Activated CD4-positive, alpha-beta T cell treated with anti-CD3 and anti-CD28 coated beads, Interleukin-2, amount 10 ng/mL, durations not matched to agents 7 days and 5 days (primary cell): ENCODE measurements at places on chromosomes 12 and 14.

DNA sequence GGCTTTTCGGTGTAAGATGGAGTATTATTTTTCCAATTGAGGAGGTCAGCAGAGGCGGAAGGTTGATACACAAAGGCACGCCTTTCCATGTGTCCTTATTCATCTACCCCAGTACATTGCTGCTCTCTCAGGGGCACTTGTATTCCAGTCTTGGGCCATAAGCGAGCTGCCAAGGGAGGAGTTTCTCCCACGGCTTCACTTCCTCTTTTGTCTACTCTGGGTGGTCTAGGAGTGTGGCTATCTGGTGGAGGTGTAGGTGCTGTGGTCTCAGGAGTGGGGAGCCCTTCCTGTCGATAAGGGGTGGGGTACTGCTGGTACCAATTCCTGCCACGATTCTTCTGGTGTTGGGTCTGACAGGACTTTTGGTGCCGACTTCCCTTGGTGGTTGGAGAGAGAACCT is 73.4 kb downstream of the GAS2L3 start:
- no peak for DNase-seq

DNA sequence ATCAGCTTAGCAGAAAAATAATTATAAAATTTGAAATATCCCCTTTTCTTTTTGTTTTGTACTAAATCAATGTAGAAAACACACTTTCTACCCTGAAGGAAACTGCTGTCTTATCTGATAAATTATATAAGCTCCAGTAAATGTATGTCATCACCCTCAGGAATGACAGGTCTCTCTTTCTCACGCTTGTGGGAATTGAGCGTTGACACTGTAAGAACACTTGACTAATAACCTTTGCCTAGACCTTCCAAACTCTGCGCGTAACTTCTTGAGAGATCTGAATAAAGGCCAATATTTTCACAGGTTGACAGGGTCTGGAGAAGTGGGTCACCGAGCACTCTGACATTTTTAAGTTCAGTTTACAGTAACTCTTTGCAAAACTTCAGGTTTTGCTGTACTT is 138.5 kb downstream of the BCAT1 start:
- DNase-seq = no peak

GRCh38 chr14:57833323-57833722 is 32.6 kb downstream of the SLC35F4 start:
- no peak for DNase-seq

- DNase-seq = no peak
Observed at GRCh38 chr14:94924189-94924588, 154.3 kb upstream of the GSC start.

DNA sequence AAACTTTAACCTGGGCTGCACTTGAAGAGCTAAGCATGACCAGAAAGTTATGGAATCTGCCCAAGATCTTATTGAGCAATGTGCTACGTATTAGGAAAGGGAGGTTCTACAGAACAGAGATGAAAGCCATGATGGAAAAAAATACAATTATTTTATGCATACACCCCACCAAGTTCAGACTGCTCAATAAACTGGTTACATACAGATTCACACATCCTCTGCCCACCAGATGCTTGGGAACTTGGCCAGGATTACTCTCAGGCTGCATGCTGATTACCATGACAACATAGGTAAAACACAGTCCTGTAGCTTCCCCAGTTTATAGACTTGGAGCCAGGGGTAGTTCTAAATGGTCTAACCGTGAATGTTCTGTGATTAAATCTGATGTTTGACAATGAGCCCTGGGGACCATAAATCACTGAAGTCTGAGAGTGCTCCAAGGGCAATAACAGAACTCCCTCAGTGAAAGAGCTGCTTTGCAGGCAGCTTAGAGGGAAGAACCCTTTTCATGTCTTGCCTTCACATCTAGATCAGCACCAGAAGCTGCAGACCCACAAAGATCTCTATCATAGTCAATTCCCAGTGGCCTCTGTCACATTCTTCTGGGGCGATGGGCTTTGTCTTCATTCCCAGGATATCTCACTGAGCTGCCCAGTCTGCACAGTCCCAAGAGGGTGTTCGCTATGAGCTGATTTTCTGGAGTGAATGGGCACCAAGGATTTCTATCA is 232.2 kb downstream of the EMP1 start:
- no peak for DNase-seq

DNA sequence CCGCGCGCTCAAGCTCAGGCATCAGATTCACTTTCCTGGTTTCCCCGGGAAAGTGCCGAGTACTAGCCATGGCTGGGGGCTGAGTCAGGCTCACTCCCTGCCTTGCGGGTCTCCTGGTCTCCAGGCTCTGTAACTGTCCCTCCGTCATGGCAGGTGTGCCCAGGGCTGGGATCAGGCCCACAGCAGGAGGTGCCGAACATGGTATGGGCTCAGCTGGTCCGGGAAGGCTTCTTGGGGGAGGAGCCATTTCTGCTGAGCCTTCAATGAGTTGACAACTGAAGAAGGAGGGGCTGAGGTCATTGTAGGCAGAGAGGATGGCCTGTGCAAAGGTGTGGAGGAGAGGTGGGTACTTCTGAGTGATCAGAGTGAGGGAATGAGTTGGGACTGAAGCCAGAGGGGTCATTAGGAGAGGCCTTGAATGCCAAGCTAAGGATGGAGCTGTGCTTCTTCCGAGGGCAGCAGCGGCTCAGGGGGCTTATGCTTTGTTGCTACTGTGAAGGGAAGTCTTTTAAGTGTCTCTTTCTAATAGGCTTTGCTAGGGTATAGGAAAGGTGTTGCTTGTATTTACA is 769 bp downstream of the EXOC3L4 start:
- no peak for DNase-seq

DNA sequence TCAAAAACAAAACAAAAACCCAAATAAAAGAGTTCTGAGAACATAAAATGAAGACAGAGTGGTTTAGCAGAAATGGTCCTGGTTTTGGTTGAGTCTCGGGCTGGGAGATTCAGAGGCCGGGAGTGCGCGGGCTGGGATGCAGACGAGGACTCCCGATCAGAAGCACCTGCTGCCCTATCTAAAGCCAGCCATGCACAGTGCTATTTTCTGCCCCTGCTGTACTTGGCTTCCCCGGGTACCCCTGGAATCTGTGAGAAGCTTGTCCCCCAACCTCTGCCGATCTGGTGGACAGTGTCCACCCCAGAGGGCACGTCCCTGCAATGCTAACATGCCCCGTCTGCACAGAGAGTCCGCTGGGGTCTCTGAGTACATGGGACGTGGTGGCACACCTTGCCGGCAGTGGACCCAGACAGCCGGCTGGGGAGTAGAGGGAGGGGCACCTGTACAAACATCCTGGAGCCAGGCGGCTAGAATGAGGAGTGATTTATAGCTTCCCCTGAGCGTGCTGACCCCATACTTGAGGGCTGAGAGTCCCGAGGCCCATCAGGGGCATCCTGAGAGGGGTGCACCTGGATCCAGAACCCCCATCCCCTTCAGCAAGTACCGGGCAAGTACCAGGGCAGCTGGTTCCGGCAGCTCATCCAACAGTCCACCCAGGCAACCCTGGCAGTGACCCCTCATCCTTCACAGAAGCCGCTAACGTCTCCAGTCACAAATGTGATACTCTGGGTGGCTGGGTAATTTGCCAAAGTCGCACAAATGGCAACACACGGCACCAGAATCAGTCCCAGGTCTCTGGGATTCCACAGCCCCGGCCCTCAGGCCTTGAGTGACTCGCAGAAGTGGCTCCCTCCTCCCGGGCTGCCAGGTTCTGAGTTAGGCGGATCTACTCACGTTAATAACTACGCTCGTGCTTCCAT is 37.1 kb downstream of the CHGA start:
- DNase-seq = no peak

GRCh38 chr14:57389646-57390036 is 745 bp upstream of the NAA30 start:
- no peak for DNase-seq

- no peak for DNase-seq
Observed at GRCh38 chr12:130976171-130976720, 22.5 kb downstream of the ADGRD1 start.

DNA sequence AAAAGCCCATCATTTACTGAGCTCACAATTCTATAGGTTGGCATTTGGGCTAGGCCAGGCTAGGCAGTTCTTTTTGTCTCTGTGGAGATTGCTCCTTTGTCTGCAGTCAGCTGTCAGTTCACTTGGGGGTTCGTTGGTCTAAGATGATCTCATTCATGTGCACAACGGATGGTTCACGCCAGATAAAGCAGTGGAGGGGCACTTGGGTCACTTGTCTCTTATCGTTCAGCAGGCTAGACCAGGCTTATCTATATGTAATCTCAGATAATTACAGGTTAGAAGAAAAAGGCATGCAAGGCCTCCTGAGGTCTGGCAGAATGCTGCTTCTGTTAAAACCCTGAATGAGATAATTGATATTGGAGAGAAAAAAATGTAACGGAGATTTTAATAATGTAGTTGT is 119.0 kb upstream of the ATP2B1 start:
- no peak for DNase-seq

GRCh38 chr12:92740411-92740810 is 37.6 kb downstream of the PLEKHG7 start:
- no peak for DNase-seq

GRCh38 chr14:24238123-24238522 is 4.3 kb downstream of the TINF2 start:
- DNase-seq = no peak

- no peak for DNase-seq
Observed at GRCh38 chr12:79115743-79116142, 251.2 kb downstream of the SYT1 start.

DNA sequence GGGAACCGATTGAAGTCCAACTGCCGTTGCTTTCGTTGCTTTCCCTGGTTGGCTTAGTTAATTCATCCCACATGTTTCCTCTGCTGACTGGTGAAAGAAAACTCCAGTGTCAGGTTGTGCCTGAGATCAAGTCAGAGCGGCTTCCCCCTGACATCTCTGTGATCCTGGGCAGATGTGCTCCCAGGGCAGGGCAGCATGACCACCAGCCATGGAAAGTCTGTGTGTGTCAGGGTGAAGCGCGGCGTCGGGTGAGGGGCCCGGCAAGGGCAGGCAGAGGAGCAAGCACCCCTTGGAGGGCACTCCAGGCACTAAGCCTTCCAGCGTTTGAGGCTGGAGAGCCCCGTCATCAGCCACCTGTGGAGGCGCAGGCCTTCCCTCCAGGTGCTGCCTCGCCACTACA is 54.5 kb upstream of the IGF1 start:
- DNase-seq = no peak

GRCh38 chr14:102819747-102820330 is 42.6 kb downstream of the TRAF3 start:
- no peak for DNase-seq

DNA sequence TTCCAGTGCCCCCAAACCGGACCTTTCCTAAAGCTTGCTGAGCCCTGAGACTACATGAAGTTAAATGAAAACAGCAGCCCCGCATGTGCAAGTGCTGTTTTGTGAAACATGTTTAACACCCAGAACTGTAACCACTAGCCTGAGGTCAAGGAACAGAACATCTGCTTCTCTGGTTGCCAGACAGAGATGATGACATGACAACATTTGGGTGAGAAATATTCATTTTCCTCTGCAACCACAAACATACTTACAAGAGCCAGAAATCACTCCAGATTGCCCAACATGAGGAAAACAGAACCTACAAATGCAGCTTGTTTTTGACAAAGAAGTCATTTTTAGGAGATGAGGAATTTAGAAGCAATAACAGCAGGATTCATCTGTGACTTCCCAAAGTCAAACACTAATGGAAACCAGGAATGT is 110.4 kb downstream of the BCAT1 start:
- peak; percentile 13 for DNase-seq

GRCh38 chr12:132169376-132169775 is 25.1 kb downstream of the NOC4L start:
- DNase-seq = no peak

- peak; percentile 40 for DNase-seq
Observed at GRCh38 chr12:10562306-10562933, 51.0 kb downstream of the MAGOHB start.

GRCh38 chr14:104927432-104927816 is 2.7 kb downstream of the PLD4 start:
- no peak for DNase-seq

- DNase-seq = no peak
Observed at GRCh38 chr12:103851127-103851526, 10.1 kb upstream of the NT5DC3 start.

DNA sequence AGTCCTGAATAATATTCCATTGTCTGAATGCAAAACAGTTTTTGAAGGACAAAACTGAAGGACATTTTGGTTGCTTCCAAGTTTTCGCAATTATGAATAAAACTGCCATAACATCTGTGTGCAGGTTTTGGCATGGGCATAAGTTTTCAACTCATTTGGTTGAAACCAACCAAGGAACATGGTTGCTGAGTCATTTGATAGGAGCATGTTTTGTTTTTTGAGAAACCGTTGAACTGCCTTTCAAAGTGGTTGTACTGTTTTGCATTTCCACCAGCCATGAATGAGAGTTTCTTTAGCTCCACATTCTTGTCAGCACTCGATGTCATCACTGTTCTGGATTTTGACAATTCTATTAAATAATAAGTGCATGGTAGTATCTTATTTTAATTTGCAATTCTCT is 23.0 kb upstream of the GSG1 start:
- DNase-seq = no peak

GRCh38 chr14:88380405-88380804 is 5.1 kb upstream of the SPATA7 start:
- DNase-seq = no peak

- DNase-seq = no peak
Observed at GRCh38 chr12:66647034-66647691, 31.7 kb downstream of the GRIP1 start.

DNA sequence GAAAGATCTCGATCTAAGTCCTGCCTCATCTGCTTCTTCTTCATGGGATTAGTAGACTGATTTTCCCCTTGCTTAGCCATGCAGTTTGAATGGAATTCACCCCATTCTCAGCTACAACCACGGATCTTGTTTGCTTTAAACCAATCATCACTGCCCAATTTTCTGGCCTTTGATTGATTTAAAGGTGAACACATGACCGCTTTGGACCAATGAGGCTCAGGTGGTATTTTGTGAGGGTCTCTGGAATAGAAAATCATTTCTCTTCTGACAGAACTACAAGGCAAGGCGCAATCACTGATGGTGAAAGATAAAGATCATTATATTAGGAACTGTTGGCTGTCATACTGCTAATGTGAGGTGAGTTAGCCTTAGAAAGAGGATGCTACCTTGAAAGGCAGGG is 213.0 kb upstream of the PLEKHG7 start:
- DNase-seq = no peak

GRCh38 chr12:92988622-92989130 is 59.6 kb upstream of the EEA1 start:
- no peak for DNase-seq

GRCh38 chr12:131196220-131196619 is 242.5 kb downstream of the ADGRD1 start:
- DNase-seq = no peak

- no peak for DNase-seq
Observed at GRCh38 chr14:71752111-71752738, 180.0 kb upstream of the RGS6 start.

GRCh38 chr12:53677016-53677799 is 1.3 kb upstream of the ATP5MC2 start:
- no peak for DNase-seq

GRCh38 chr14:60179431-60179869 is 14.3 kb upstream of the DHRS7 start:
- no peak for DNase-seq

GRCh38 chr12:45475594-45475993 is 253.9 kb upstream of the ARID2 start:
- no peak for DNase-seq

GRCh38 chr12:50271724-50272247 is 11.5 kb downstream of the LIMA1 start:
- DNase-seq = no peak
